ENCODE measurements at places on chromosomes 11 and 22.

GRCh38 chr11:93983542-93984195 lies 37.5 kb upstream of the HEPHL1 start:
- DNase-seq = no peak

DNA sequence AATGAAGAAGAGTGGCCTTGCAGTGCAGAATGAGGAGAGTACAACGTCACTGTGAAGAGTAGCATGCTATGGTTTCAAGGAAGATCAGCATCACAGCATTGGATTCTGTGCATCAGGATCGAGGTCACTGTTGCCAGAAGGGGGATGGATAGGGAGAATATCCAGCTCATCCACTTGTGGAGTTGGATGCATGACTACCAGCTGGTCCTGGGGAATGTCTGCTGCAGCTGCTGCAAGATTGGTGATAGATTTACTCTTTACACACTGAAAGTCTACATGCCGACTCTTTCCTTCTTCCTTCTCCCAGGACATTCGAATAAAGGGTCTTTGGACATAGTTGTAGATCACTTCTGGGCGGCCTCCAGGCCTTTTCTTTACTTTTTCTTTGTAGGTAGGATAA lies 74.3 kb downstream of the BTBD10 start:
- no peak for DNase-seq

DNA sequence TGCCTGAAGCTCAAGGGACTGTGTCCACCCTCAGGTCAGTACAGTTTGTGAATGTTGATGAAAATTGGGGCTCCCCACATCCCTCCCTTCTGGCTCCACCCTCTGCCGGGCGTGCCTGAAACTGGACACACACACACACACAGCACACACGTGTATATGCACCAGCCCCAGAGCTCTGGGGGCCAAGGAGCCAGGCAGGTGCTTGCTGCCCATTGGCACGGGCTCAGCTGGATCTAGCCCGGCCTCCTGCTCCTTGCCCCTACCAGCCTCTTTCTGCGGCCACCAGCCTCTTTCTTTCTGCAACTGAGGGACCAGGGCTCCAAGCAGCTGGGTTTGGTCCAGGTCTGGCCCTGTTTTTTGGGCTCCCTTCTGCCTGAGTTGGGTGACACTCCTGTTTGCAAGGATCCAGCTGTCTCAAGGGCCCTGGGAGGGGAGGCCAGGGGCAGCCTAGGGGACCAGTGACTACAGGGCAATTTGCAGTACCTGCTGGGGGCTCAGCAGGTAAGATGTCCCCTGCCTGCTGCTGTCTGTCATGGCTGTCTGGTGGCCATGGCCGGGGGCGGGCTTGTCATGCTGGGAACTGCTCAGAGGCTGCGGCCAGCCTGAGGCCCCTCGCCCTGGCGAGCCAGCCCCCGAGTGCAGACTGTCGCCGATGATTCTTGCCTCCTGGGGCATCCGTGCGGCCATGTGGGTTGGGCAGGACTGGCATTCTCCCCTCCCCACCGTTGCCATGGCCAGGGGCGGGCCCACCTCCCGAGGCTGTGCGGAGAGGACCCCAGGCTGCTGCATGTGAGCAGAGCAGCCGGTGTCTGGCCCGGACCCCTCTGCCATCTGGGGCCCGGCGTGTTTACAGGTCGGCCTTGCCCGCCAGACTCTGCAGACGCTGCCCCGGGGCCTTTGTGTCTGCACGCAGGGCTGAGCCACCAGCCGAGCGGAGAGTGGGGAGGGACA lies 51.5 kb upstream of the PPARA start:
- no peak for DNase-seq

GRCh38 chr11:75562836-75563484 lies 907 bp downstream of the SERPINH1 start:
- peak; percentile 54 for DNase-seq

- DNase-seq = peak; percentile 95
These were observed 13.5 kb upstream of the SORL1-AS1 start for GRCh38 chr11:121466063-121466794.

DNA sequence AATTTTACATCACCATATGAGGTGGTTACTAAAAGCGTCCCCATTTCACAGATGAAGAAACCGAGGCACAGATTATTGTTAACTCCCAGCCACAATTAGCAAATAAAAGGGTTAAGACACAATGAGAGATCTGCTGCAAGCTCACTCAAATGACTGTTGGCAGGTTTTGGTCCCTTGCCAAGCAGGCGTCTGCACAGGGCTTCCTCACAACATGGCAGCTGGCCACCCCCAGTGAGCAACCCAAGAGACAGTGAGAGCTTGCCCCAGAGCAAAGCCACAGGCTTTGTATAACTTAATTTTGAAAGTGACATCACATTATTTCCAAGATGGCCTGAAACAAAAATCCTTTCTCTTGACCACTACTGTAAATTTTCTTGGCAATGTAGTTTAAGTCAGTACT lies 217.6 kb downstream of the NTM start:
- no peak for DNase-seq

GRCh38 chr22:38236786-38237185 lies 35.0 kb downstream of the MAFF start:
- no peak for DNase-seq

DNA sequence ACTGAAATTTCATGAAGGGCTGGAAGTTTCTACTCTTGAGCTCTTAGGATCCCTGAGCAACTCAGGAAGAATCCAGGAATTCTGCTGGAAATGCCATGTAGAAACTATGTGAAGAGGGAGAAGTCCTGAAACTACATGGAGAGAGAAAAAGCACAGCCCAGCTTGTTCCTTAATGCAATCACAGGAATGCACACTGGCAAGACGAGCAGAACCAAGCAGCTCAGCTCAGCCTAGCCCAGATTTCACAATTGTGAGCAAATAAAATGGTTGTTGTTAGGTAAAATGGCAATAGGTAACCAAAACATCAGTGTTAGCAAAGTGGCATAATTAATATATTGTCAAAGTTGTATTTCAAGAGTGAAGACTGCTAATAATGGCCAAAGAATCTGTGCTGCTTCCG lies 28.1 kb downstream of the ZNF214 start:
- DNase-seq = no peak

GRCh38 chr11:66918741-66919140 lies 39.4 kb downstream of the PC start:
- no peak for DNase-seq

- no peak for DNase-seq
These were observed 15.6 kb upstream of the ARHGAP42 start for GRCh38 chr11:100671471-100671870.

DNA sequence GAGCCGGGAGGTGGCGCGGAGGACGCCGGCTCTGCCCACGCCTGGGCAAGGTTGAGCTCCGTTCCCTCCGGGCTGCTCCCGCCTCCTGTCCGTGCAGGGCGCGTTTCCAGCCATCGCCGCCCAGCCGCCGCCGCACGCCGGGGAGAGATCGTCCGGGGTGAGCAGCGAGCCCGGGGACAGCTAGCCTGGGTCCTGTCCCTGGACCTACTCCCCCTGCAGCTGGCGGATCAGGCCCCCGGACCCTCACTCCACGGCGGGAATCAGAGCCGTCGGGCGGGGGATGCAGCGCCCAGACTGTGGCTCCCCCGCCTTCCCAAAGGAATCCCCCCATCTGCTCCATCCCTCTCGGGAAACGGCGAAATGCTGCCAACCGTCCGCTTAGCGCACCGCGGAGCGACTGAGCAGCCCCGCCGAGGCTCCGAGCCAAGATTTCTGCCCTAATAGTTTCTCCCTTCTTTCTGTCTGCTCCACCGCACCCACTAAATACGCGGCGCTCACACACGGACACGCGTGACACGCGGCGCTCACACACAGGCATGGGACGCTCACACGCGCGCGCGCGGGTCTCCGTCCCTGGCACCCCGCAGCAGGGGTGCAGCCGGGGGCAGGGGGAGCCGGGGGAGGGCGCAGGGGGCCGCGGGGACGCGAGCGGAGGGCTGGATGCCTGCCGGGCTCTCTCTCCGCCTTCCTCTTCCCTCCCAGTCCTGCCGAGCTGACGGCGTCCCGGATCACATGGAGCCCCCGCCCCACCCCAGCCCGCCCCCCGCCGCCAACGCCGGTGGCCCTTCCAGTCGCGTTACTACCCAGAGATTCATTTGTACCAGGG lies at the start of gene KCNJ5:
KCNJ5 (plus strand) TSS at position 814 of the 826 bp plus-strand sequence. CDS start 19,918 bp downstream, outside the sequence.
- DNase-seq = peak; percentile 41

- no peak for DNase-seq
These were observed 14.2 kb downstream of the THYN1 start for GRCh38 chr11:134238956-134239355.

DNA sequence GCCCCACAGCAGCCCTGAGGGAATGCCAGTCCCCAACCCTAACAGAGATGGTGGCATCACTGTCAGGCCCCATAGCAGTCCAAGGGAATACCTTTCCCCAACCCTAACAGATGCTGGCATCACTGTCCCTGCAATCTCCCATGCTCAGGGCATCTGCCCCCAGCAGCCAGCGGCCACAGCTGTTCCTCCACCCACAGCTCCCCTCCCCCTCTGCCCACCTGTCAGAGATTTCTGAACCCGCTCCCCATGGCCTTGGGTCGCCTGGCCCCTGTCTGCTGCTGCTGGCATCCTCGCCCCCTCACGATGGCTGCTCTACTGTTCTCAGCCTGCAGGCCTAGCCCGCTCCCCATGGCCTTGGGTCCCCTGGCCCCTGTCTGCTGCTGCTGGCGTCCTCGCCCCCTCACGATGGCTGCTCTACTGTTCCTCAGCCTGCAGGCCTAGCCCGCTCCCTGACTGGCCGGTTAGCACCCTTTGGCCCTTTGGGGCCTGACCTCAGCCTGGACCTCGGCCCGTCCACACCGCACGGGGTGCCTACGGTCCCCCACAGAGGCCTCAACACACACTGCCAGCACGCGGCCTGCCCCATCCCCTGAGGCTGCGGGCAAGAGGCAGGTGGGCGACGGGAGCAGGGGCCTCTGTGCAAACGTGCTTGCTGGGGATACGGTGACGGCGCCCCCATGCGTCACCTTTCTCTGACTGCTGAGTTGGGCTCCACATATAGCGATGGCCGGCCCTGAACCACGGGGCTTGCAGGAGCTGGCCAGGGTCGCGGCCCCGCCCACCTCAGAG lies 20.7 kb downstream of the CHID1 start:
- no peak for DNase-seq

- DNase-seq = no peak
These were observed 53.1 kb downstream of the APIP start for GRCh38 chr11:34863048-34863447.

- no peak for DNase-seq
These were observed 56.1 kb downstream of the MICAL2 start for GRCh38 chr11:12166299-12167060.

- no peak for DNase-seq
These were observed 14.1 kb upstream of the CBX7 start for GRCh38 chr22:39166547-39166946.

DNA sequence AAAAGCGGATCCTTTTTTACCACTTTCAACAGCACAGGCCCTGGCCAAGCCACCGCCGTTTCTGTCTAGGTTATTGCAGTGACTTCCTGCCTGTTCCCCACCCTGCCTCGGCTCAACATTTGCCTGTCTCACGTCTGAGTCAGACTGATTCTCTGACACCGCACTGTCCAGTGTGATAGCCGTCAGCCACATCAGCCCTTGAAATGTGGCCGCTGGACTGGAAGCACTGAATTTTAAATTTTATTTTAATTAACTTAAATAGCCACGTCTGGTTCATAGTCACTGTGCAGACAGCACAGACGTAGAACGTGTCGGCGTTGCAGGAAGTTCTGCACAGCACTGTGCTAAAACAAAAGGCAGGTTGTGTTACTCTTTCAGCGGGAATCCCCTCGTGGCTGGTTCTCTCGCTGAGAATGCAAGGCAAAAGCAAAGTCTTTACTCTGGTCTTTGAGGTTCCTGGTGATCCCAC lies 56.3 kb upstream of the ADSL start:
- no peak for DNase-seq

- no peak for DNase-seq
These were observed 20.4 kb downstream of the FXYD6 start for GRCh38 chr11:117855912-117856651.

DNA sequence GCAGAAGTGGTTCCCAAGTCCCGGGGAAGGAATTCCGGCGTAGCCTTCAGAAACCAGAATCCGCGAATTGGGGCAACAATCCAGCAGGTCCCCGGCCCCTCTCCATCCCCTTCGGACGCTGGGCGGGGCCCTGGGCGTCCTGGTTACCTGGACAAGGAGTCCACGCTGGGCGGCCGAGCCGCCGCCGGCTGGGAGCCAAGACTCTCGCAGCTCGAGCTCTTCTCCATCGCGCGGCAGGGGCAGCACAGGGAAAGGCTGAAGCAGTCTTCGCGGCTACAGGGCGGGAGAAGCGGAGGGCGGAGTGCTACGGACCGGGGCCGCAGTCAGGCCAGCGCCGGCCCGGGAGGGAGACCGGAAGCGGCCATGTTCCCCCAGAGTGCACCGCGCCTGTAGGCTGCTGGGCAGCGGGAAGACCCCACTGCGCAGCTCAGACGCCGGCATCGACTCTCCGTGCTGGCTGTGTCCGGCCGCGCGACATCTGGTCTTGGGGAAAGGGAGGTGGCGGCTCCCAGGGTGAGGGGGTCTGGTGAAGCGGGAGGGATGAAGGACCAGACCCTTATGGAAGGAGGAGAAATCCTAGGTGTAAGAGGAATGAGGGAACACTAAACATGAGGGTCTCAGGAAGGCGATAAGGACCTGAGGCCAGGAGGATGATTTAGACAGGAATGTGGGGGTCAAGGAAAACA lies at the start of gene MTMR2:
MTMR2 (minus strand) TSS at position 380 of the 686 bp plus-strand sequence; CDS start at position 227, 153 bp downstream.
- peak; percentile 74 for DNase-seq

- DNase-seq = no peak
These were observed 70.3 kb downstream of the MAML2 start for GRCh38 chr11:96272529-96273222.

DNA sequence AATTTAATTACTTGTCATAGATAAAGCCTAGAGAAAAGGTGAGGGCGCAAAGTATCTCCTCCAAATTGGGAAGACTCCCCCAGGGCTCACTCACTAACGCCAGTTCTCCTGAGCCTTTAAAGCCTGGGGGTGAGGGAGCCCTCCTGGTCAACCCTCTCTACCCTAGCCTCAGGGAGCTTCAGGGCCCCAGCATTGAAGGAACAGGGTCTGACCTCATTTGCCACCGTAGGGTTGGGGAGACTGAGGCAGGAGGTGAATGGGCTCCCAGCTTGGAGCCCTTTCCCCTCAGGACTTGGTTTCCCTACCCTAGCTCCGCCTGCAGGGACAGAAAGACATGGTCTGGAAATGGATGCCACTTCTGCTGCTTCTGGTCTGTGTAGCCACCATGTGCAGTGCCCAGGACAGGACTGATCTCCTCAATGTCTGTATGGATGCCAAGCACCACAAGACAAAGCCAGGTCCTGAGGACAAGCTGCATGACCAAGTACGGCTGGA lies 1.7 kb downstream of the FOLR2 start:
- DNase-seq = no peak

DNA sequence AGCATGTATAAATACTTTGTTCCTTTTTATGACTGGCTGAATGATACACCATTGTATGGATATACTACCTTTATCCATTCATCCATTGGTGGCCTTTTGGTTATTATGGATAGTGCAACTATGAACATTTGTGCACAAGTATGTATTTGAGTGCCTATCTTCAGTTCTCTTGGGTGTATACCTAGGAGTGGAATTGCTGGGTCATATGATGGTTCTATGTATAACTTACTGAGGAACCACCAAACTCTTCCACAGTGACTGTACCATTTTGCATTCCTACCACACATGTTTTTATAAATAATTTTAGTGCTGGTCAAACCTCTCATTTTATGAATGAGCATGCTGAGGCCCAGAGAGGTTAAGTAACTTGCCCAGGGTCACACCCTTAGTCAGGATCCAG lies 3.8 kb upstream of the PATZ1 start:
- no peak for DNase-seq

Data from hepatic stellate cell (primary cell).